ENCODE measurements at places on chromosomes 3 and 15.
A peak's percentile ranks its signal among the peaks of the same experiment; 100 is the strongest.

DNA sequence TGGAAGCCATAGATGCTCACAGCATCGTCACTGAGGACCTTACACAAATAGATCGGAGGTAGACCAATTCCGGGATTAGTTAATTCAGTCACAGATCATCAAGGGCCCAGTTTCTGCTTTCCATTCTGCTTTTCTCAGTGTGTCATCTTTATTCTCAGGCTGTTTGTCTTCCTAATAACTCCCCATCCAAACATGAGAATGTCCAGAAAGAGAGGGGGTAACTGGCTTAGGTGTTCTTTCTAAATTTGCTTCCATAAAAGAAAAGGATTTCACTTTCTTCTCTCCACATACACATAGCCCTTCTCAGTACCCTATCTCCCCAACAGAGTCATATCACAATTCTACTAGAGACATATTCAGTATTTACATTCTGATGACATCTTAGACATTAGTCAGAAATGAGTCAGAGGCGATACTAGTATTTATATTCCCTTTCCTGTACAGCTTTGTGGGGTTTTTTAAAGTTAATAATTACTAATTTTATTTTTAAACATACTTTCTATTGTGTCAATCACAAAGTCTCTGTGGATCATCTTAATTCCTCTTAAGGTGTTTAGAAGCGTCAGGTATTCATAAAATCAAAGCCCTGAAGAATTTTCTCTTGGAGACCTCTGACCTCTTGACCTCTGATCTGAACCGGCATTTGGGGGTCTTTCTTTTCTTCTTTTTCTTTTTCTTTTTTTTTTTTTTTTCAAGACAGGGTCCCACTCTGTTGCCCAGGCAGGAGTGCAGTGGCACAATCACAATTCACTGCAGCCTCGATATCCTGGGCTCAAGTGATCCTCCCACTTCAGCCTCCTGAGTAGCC, 24.3 kb upstream of the IL12A start:
- no peak for DNase-seq

- DNase-seq, result no peak
Measured at GRCh38 chr3:6301626-6302025, 559.3 kb upstream of the GRM7 start.

DNA sequence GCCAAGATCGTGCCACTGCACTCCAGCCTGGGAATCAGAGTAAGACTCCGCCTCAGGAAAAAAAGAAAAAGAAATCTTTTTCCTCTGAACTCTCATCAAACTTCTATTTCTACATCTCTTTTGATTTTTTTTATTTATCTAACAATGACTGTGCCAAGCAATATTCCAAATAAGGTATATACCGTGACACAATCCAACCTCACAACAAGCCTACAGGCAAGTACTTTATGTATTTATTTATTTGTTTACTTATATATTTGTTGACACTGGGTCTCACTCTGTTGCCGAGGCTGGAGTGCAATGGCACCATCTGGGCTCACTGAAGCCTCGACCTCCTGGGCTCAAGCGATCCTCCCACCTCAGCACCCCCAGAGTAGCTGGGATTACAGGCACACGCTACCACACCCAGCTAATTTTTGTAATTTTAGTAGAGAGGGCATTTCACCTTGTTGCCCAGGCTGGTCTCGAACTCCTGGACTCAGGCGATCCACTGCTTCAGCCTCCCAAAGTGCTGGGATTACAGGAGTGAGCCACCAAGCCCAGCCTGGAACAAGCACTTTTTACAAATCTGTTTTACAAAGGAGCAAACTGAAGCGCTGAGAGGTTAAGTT, 94.9 kb upstream of the CHD2 start:
- no peak for DNase-seq

DNA sequence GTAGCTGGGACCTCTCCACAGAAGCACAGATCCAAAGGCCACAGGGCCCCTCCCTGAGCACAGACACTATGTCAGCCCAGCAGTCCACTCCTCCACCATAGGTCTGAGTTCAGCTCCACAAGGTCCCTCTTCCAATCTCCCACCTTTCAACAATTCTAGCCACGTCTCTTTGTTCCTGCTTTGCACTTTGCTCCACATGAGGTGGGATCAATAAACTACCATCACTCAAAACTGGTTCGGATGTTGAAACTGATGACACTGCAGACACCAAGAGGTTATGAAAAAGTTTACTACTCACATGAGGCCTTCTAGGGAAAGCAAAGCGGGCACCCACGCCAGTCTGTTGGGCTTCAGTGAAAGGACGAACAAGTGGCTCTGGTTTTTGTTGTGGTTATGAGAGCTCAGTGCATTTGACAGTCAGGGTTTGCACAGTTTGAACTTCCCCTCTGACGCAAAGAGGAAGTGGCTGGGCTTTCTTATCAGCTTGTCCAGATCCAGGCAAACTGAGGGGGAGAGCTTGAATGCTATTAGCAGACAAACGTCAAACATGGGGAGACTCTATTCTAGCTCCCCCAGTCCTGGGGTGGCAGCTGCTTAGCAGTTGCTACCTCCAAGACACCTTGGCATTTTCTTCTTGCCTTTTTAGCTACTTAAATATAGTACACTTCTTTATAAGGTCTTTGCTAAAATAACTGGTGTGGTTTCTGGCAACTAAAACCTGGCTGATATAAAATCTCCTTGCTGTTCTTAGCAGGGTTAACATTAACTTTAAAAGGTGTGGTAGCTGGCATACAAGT, 37.8 kb downstream of the ZNF445 start:
- peak; percentile 89 for DNase-seq

DNA sequence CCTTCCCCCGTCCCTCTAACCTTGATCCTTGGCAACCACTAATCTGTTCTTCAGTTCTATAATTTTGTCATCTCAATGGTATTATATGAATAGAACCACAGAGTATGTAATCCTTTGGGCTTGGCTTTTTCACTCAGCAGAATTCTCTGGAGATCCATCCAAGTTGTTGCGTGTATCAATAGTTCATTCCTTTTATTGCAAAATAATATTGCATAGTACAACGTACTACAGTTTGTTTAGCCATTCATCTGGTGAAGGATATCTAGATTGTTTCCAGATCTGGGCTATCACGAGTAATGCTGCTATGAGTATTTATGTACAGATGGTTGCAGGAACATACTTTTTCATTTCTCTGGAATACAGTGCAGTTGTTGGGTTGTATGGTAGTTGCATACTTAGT, 76.2 kb downstream of the PLXNA1 start:
- DNase-seq, result no peak

DNA sequence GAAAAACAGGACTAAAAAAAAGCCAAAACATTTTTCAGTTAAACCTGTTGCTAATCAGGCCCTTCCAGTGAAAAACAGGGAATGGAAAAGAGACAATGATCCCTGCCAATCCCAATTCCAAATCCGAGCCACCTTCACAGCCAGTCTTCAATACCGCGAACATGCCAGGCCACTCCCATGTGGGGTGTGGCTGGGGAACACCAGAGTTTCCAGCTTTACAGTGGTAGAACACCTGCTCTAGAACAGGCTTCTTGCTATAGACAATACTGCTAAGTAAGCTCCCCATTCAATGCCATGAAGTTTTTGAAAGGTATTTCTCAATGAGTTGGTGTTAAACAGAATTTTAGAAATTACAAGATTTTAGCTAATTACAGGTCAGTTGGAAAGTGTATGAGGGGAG, 228.3 kb downstream of the ATP8B4 start:
- no peak for DNase-seq

DNA sequence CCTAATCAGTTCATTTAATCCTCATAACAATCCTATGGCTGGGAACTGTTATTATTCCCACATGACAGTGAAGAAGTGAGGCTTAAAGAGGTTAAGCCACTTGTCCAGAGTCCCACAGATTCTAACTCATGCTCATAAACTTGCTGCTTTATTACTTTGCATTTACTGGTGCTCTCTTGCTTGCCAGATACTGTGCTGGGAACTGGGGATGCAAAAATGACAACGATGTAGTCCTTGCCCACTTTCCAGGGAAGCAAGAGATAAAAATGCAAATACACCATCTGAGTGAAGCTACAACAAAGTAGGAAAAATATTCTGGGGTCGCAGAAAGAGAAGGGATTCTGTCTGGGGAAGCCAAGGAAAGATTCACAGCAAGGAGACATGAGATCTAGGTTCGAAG, 335.0 kb downstream of the VPS13C start:
- no peak for DNase-seq

All from stimulated activated naive CD8-positive, alpha-beta T cell treated with anti-CD3 and anti-CD28 coated beads, Interleukin-15, amount 100 ng/mL, for 72 hours (primary cell).